ENCODE measurements at places on chromosomes 7 and 10. TPM values are rescaled to one million over a fixed set of nuclear protein-coding genes. Genes with fewer than 3 reads are reported as not detected.

DNA sequence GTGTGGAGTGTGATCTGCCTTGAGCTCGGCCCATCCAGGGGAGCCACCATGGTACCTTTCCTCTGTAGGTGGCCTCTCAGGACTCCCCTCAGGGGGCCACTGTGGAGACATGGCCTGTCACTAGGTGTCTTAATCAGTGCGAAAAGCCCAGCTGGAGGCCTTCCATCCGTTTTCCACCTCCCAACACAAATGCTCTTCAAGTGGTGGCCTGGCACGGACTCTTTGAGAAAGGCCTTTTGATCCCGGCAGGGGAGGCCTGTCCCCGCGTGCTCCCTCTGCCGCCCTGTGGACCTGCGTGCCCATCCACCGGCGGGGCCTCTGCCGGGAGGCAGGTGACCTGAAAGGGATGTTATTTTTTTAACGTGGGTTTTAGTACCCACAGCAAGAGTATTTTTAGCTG is 149.5 kb downstream of the RGS10 start:
- DNase-seq: no peak

DNA sequence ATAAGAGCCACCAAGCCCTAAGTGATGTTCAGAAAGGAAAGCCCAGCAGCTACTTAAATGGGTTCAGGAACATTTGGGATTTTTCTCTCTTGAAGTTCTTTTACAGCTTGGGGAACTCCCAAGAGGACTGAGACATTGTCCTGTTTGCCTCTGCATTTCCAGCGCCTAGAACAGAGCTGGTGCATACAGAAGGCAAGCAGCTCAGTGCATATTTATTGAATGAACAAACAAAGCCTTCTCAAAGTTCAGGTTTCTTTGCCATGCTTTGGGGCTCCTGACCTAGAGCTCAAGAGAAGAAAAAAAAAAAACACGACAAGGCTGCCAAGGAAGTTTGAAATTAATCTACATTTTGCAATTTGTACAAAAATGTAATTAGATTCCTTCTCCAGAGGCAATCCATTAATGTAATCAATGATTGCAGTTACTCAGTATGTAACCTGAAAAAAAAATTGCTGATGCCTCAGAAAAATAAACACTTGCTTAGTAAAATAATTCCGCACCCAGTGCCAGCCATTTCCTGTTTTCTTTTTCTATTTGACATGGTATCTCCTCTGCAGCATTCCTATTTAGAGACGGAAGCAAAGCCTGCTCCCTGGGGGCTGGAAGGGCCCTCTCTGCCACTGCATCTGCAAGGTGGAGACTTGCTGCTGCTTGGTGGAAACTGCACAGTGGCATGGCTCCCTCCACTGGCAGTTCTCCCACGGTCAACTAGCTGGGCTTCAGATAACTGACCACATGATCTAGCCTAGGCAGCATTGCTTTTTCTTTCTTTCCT is 157.3 kb downstream of the TMEM178B start:
- no peak for DNase-seq

- DNase-seq: no peak
Measured at GRCh38 chr7:90690159-90690858, 94.2 kb downstream of the CDK14 start.

DNA sequence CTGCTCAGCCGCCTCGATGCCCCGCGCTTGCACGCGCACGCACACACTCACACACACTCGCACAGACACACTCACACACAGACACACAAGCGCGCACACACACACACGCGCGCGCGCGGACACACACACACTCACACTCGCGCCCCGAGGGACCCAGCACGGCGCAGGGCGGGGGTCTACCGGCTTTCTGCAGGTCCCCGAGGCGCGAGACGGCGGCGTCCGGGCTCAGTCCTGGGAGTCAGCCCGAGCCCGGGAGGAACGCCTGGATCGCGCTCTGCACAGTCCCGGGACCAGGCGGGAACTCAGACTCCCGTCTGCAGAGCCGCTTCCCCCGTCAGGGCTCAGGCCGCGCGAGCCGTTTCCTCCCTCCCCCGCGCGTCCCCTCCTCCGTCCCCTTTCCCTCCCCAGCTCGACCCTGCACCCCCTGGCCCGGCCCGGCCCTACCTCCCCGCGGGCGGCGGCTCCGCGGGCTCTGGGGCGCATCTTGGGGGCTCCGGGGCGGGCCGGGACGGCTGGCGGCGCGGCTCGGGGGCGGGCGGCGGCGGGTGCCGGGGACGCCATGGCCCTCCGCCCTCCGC is 464 bp downstream of the DENND2A start:
- peak; percentile 93 for DNase-seq

DNA sequence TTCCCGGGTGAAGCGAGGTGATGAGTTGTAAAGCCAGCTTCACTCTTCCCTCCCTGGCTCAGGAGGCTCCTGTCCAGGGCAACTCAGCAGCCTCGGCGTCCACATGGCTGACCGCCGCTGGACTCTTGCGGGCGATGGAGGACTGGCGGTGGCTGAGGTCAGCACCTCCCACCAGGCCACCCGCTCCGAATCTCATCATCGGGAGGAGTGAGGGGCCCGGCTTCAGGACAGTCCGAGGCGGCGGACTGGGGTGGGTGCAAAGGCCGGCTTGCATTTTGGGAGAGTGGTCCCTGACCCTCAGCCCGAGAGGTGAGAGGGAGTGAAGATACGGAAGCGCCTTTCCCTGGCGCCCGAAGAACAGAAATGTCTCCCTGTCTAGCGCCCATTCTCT is 759 bp downstream of the DNAJB12 start:
- DNase-seq: peak; percentile 84

GRCh38 chr7:45416846-45417245 is 157.3 kb upstream of the ADCY1 start:
- DNase-seq: no peak

- no peak for DNase-seq
Measured at GRCh38 chr10:113274176-113274829, 278.6 kb upstream of the HABP2 start.

Gene IPMK
- total RNA-seq: 3.0 TPM

Gene PRPS1L1
- not detected for total RNA-seq

Gene ZNF680
- 7.5 TPM for total RNA-seq

Gene CTTNBP2
- 2.9 TPM for total RNA-seq

Gene OR2A12
- not detected for total RNA-seq

Gene ZNF438
- 6.0 TPM for total RNA-seq

Gene PTN
- total RNA-seq: 2.3 TPM

Gene CALCR
- 0.20 TPM for total RNA-seq
